ENCODE measurements at places on chromosomes 16 and 17. TPM values are rescaled to one million over a fixed set of nuclear protein-coding genes. Genes with fewer than 3 reads are reported as not detected.

Gene GRAP
- total RNA-seq, result not detected

Gene CACNB1
- 7.7 TPM for total RNA-seq

DNA sequence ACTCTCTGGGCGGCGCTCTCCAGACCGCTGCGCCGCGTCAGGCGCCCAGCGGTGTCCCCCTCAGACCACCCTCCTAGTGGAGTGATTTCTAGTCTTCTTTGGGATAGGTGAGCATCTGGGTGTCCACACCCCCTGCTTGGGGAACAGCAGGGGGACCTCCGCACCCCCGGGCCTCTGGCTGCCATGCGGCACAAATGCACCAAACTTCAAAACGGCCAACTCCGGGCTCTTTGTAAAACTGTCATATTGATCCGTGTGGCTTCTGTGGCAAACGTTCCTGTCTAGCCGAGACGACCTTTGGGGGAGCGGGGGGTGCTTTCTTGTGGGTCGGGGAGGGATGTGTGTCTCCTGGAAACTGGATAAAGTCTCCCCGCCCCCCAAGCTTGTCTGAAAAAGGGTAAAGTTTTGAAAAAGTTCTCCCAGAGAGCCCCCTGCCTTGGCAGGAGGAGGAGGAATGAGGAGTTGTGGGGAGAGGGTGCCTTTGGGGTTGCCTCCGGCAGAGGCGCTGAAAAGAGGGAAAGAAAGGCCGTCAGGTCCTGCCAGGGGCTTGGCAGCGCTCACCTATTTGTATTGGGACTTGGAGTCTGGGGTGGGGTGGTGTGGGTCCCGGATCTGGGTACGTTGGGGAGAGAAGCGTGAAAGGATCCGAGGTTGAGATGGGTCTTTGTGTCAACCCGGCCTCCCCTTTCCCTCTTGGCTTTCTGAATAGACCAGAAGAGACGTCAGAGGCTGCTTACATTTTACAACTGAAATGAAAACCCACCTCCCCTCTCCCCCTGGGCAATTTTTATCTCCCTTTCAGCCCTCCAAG, 2.2 kb upstream of the CHD3 start:
- DNase-seq, result peak; percentile 45

Gene RCVRN
- not detected for total RNA-seq

DNA sequence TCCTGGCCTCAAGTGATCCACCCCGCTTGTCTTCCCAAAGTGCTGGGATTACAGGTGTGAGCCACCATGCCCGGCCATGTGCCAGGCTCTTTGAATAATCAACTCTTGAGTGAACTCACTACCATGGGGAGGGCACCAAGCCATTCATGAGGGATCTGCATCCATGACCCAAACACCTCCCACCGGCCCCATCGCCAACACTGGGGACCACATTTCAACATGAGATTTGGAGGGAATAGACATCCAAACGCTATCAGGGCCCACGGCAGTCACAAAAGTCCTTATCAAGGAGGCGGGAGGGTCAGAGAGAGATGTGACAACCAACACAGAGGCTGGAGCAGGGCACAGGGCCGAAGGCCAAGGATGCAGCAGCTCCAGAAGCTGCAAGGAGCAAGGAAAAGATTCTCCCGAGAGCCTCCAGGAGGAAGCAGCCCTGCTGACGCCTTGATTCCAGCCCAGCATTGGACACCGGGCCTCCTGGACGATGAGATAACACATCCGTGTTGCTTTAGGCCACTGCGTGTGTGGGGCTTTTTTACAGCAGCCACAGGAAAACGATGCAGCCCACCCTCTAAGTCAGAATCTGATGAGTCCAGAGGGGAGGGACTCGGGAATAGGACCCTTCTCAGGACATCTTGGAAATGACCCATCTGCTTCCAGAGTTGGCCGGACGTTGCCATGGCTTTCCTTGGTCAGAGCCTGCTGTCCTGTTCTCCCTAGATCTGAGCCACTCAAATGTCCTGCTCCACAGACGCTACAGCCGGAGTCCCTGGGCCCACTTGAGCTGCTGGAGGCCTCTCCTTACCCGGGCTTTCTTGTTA, 47.3 kb upstream of the CMIP start:
- DNase-seq, result no peak

DNA sequence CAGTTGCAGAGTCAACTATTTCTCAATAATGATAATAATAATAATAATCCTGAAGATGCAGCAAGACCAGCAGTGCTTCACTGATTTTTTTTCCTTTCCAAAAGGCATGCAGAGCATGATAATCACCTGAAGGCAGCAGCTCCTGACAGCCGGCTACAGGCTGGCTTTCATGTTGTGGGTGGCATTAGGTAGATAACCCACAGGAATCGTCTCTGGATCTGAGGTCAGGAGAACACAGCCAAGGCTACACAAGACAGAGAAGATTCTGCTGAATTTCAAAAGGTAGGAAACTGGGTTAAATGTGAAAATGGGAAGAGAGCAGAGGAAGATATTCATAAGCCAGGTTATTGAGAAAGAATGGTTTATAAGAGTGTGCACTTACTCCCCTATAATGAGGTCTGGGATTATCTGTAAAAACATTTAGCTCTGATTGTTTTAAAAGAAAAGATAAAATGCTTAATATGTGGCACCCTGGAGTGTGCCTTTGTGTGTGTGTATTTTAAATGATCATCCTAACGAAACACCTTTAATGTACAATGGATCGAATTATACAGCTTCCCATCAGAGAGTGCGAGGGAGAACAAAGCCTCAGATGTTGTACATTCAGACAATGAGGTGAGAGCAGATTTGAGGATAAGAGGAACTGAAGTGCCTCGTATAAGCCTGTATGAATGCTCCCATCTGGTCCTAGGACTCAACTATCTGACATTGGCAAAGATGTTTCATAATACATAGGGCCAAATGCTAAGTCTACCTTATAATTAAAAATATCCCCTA, 273.1 kb downstream of the PHKB start:
- DNase-seq, result no peak

GRCh38 chr16:81688182-81688581, 90.9 kb upstream of the PLCG2 start:
- DNase-seq, result no peak

DNA sequence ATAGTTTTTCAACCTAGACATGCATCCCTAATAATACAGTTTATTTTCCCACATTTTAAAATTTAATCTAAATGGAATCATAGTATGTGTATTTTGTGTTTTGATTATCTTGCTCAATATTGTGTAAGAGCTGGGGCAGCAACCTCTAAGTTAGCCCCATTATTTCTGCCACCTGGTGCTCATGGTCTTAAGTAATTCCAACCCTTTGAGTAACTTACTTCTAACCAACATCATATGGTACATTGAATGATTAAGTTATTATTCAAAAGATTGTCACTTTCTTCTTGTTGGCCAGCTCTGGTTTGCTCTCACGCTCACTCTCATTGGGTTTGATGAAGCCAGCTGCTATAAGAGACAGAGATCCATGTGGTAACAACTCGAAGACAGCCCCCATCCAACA, 3.9 kb upstream of the KRTAP4-3 start:
- no peak for DNase-seq

Gene CDR2L
- total RNA-seq, result 3.4 TPM

DNA sequence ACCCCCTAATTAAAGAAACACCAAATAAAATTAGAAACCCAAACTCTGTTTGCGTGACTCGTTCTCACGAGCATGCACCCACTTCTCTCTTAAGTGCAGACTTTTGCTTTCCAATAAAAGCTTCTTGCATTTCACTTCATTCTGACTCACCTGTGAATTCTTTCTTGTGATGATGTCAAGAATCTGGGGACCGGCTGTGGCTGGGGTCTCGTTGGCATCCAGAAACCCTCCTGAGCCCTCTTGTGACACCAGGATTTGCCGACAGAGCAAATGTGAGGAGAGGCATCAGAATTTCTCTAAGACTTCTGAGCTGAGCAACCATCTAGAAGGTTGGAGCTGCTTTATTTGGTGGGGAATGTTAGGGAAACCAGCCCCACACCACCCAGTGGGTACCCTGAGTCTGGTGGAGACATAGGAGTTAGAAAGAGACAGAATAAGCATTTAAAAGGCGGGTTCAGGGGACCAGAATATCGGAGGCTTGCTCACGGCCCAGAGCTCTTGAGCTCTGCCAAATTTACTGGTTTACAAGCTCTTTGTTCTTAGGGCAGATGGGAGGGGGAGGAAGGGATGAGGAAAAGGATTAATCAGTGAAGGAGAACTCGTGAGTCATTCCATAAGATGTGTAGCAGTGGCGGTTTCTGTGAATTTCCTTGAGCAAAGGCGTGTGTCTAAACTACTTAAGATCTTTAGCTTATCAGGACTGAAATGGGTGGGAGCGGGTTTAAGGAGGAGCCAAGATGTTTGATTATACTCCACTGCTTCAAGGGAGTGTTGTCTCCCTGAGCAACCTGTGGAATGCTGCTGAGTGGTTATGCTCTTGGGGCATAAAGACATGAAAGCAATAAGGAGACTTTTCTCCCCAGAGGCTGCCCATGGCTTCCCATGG, 24.2 kb upstream of the TMC5 start:
- DNase-seq, result peak; percentile 72

DNA sequence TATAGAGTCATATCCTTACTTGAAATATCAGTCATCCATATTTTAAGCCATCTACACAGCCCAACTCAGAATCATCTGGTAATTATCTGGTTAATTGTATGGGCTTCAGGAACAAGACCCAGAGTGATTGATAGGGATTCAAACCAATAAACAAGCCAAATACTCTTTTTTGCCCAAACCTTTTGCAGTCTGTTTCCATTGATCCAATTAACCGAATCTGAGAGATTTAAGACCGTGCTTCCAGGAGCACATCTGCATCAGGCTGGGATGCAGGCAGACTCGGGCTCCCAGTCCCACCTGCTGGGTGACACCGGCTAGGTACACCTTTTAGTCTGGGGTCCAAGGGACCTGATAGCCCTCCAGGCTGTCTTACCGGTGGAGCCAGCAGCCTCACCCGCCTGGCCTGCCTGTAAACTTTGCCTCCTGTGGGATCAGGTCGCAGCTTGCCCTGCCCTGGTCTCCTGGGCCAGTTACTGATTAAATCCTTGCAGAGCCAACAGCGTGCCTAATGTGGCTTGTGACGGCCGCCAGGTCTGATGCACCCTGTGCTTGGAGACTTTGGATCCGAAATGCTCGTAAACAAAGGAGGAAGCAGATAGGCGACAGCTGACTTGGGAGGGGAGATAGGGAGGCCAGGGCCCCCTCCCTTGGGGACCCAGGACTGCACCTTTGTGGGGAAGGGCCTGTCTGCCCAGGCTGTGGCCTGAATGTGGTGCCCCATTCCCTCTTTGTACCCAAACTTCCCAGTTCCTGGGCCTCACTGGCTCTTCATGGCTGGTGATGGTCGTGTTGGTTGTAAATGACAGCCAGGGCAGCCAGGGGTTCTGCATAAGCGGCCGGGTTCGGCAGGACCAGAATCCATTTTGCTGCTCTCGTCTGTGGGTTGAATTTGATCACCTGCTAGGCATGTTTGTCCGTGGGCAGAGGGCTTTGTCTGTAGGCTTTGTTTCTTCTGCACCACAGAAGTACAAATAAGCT, 3.8 kb downstream of the CMIP start:
- DNase-seq, result peak; percentile 22

DNA sequence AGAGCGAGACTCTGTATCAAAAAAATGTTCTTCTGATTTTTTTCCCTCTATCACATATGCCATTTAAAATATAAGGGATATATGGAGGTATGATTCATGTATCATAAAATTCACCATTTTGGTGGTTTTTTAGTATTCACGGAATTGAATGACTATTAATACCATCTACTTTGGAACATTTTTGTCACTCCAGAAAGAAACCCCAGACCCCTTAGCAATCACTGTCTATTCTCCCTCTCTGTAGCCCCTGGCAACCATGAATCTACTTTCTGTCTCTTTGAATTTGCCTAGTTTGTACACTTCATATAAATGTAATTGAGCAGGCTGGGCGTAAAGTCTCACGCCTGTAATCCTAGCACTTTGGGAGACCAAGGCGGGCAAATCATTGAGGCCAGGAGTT, 75.9 kb downstream of the PRKCA start:
- no peak for DNase-seq

- DNase-seq, result peak; percentile 41
Measured at GRCh38 chr17:16449121-16449570, 33.8 kb downstream of the TRPV2 start.

DNA sequence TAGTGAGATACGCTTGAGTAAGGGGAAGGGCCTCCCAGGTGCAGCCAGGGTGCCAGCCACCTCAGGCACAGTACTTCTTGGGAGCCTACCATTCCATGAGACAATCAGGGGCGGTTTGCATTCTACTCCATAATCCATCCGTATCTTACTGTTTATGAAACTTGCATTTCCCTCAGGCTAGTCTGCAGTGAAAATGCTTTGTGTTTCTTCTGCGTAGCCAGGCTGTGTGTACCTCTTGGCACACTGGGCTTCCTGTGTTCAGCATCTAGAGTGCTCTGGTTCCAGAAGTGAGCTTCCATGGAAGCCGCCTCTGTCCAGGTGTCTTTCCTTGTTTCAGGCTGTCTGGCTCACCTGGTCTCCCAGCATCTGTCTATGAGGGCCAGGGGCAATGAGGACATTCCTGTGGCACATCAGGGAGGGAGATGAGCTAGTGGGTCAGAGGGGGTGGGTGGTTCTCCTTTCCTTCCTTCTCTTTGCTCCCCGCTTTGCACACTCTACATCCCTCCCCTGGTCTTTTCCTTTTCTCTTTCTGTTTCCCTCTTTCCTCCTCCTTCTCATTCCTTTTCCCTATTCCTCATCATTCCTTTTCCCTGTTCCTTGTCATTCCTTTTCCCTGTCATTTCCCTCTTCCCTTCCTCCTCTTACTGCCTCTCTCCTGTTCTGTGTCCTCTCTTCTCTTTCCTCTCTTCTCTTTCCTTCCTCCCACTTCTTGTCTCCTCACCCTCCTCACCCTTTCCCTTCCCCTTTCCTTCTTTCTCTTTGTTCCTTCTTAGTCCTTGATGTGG, 386.5 kb downstream of the CPPED1 start:
- no peak for DNase-seq

Gene MSLN
- 25.2 TPM for total RNA-seq

Gene KRT26
- not detected for total RNA-seq

DNA sequence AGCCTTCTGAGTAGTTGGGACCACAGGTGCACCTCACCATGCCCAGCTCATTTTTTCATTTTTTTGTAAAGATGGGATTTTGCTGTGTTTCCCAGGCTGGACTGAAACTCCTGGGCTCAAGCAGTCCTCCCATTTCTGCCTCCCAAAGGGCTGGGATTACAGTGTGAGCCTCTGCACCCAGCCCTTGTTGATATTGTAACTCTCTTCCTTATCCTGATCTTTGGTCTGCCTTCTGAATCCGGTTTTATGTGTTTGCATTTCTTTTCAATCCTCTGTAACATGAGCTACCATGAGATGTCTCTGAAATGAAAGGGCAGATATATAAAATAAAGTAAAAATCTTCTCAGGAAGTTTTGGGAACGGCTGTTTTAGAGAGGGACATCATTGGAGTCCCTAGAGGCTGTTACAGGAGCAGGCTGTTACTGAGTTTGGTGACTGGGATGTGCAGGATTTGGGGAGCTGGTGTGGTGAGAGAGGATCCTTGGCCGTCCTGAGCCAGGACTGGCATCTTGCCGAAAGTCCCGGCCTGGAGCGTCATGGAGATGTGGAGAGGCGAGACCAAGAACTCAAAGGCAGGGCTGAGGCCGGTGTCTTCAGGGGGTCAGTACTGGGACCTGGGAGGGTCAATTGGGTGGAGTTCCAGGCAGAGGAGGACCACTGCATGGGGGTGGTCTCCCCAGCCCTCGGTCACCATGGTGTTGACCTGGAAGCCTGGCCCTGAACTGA, 39.4 kb downstream of the ATP2C2 start:
- DNase-seq, result no peak

All from MCF 10A (cell line).